Inflammatory macrophage treated with lipopolysaccharide for 1 hour (primary cell): ENCODE measurements at places on chromosomes 11 and 22.

GRCh38 chr22:16819249-16819648 is 6.0 kb downstream of the XKR3 start:
- peak; percentile 55 for DNase-seq

DNA sequence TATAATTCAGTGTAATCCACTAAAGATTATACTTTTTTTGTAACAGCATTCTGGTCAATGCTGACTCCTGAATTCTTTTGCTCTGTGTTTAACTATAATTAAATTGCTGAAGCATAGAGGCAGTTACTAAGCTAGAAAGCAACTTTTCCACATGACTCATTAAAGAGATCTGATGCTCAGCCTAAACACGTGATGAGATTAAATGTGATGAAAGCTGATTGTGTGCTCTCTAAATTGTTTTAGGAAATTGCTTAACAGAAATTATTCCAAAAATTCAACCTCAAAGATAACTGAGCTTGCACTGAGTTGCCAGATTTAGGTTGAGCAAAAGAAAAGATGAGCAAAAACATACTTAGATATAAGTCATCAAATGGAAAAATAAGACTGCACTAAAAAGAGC is 1033.6 kb downstream of the FAM181B start:
- DNase-seq = no peak

DNA sequence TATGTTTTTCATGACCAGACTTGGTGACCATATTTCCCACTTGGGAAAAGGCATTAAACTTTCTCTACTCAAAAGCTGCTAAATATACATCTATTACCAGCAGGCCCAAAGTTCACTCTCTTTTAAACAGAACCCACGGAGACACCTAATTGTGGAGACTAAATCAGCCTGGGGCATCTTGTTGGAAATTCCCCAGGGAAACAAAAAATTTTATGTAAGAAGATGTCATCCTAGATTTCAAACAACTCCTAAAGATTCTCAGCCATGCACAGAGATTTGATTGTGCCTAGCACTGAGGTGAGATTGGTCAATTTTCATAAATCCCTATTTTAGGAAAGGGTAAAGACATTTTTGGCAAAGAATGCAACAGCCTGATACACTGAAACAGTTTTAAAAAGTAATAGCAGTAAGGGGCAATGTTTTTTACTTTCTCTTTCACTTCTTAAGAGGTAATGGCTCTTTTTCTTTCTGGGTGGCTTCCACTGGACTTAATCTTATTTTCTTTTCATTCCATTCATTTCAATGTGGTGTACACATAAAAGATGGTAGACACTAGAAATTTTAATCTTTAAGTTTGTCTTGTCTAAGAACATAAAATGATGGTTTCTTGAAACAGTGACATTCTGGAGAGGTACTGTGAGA is 9.6 kb downstream of the OR52N2 start:
- peak; percentile 29 for DNase-seq

- DNase-seq = no peak
These were observed 1585.2 kb upstream of the TENM4 start for GRCh38 chr11:81026032-81026431.

DNA sequence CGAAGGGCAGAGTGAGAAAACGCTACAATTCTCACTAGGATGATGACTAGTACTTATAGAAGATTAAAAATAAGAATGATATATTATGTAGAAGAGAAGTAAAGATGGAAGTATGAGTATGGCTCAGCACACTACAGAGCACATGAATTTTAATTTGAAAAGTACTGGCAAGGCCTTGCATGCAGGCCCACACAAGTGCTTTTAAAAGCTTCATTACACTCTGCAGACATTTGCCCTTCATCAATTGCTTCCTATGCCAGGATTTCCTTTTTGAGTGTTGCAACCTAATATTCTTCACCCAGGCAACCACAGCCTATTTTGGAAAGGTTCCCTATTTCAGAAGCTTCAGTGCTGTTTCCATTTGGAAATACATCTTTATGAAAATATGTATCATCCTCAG is 81.1 kb downstream of the LARGE2 start:
- DNase-seq = peak; percentile 33

DNA sequence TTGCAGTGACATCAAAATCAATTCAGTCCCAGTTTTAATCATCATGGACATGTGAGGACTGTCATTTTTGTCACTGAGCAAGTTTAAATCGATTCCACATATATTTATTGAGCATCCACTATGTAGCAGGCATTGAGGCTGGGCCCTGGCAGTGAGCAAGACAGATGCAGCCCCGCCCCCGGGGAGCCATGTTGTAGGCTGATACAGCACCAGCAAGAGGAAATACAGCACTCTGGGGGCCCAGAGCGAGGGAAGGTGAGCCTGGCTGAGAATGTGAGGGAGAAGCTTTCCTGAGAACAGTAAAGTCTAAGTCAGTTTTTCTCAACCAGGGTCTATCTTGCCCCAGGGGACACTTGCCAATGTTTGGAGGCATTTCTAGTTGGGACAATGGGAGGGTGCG is 108.6 kb upstream of the ASPHD2 start:
- DNase-seq = no peak

DNA sequence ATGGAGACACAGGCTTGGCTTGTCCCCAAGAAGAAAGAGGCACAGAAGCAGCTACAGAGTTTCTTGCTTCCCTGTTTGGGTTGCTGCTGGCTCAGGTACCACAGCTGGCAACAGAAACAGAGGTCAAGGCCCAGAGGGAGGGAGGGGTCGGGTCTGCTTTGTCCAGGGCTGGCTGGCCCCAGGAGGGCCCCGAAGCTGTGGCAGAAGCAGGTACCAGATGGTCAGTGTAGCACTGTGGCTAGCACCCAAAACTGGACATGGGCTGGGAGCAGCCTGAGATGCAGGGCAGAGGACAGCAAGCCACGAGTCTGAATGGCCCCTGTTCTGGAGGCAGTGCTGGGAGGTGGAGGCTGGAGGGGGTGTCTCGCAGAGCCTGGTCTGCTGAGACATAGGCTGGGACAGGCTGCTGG is 52.3 kb upstream of the CCDC188 start:
- no peak for DNase-seq

DNA sequence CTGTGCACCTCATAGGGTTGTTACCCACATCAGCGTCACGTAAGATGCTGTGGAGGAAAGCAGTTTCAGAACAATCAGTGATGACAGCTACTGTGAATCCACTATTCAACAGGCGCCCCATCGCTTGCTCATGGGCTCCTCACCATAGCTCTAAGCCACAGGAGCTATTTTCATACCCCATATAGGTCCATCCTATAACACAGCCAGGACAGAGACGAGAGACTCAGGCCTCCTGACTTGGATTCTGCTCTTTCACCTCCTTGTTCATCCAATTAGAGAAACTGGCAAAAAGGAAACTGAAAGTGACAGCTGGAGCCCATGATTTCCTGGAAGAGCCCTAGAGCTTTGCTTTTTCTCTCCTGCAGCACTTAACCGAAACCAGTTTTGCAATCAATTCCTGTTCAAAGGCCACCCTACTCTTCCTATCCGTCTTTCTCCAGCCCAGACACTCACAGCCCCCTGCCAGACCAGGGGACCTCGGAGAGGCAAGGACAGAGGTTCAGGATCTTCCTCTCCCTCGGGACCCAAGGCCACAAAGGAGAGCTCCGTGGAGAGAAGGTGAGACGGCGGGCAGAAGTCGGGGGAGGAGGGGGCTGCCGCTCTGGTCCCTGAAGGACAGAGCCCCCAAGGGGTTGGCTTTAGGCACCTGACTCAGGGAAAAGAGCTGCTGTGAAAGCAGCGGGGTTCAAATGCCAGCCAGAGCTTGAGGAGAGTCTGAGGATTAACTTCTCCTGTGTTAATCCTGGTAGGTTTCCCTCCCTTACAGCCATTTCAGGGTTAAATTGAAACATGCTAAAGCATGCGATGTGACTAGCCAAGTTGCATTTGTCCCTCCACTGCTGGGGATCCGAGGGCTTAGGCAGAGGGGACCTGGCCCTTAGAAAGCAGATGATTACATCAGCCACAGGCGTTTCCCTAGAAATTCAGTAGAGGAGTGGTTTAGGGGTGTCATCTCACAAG is at the start of gene APOL6:
APOL6 (plus strand) TSS at position 381 of the 960 bp plus-strand sequence. CDS start 7,980 bp downstream, outside the sequence.
- peak; percentile 89 for DNase-seq

- DNase-seq = peak; percentile 65
These were observed 41.8 kb upstream of the AMPD3 start for GRCh38 chr11:10413268-10413667.
